Calu3 (cell line): ENCODE measurements at places on chromosomes 2 and 18. TPM values are rescaled to one million over a fixed set of nuclear protein-coding genes. Genes with fewer than 3 reads are reported as not detected.

DNA sequence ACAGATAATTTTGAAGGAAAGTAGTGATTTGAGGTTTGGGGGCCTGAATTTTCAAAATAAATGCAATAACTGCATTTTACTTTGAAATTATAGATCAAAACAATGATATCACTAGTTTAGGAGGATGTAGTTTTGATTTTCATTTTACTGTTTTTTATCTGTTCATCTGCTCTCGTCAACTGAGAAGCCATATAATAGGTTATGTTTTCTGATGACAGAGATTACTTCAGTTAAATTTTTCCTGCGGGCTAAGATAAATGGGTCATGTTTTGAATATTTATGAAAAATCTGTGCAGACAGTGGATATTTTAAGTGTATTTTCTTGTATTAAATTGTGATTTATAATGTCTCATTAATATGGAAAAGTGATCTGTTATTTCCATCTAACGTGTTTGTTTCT, 573.4 kb downstream of the CPS1 start:
- no peak for DNase-seq

DNA sequence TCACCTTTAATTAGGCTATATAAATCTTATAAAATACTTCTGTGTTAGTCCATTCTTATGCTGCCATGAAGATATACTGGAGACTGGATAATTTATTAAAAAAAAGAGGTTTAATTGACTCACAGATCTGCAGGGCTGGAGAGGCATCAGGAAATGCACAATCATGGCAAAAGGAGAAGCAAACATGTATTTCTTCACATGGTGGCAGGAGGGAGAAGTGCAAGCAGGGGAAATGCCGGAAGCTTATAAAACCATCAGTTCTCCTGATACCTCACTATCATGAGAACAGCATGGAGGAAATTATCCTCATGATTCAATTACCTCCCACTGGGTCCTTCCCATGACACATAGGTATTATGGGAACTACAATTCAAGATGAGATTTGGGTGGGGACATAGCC, 504.4 kb downstream of the RIT2 start:
- DNase-seq: no peak

The CIAO1 gene
- 75.7 and 85.9 TPM in 2 replicates for total RNA-seq

The CLEC4F gene
- total RNA-seq: not detected in 2 replicates

- DNase-seq: no peak
Observed at GRCh38 chr2:84654414-84654813, 138.1 kb downstream of the DNAH6 start.

The LIMS4 gene
- total RNA-seq: 0.29 TPM in 1 of 2 replicates, not detected in the other

DNA sequence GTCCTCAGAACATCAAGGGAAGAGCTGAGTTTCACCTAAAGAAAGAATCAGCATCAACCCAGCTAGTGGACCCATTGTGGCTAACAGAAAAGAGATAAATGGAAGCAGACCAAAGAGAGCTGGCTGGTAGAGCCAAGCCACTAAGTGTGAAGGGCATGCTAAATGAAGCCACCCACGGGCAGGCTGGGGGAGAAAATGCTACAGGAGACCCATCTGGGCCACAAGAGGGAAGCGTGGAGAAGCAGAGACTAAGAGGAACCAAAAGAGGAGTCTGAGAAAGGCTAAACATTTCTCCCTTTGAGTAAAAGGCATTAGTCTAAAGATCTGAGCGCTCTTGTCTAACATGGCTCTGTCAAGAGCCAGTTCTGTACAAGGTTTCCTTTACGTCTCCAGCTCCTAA, 15.8 kb downstream of the CWC22 start:
- DNase-seq: peak; percentile 16

DNA sequence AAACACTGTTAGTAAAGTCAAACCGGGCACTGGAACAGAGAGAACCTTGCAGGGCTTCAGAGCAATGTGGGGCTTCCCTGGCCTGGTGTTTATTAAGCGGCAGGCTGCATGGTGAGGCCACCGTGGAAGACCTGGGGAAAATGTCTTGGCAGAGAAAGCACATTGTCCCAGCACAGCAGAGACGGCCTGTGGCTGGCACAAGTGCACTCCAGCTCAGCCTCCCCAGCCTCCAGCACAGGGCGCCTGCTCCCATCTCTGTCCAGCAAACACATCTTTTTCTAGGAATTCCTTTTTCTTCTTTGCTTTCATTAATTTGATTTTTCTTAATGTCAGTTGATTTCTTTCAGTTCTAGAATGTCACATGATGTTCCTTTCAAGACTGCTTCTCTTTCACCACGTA, 138.2 kb upstream of the NFATC1 start:
- DNase-seq: no peak

- no peak for DNase-seq
Observed at GRCh38 chr2:214836568-214836967, 27.1 kb upstream of the BARD1 start.

The FZD7 gene
- 11.3 and 17.7 TPM in 2 replicates for total RNA-seq

DNA sequence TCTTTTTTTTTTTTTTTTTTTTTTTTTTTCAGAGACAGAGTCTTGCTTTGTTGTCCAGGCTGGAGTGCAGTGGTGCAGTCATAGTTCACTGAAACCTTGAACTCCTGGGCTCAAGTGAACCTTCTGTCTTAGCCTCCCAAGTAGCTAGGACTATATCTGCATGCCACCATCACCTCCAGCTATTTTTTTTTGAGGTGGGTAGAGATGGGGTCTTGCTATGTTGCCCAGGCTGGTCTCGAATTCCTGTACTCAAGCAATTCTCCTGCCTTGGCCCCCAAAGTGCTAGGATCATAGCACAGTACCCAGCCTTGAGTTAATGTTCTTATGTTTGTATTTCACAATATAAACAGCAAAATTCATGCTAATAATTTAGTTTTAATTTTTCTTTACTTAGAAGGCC, 62.9 kb upstream of the IGFBP2 start:
- no peak for DNase-seq

DNA sequence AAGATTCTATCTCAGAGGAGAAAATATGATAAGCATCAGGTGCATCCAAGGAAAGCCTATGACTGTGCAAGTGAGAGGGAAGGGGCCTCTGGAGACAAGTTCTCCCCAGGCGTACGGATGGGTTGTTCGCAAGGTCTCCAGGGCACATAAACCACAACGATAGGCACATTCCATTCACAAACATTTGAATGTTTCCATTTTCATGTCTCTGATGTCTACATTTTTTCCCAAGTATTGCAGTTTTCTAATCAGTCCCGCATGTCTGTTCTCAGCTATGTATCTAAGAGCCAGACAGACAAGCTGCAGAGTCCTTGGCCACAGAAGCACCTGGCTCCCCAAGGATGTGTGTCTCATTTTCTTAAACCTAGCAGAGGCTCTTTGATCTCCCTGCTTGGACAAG, 28.0 kb downstream of the OSR1 start:
- DNase-seq: no peak

DNA sequence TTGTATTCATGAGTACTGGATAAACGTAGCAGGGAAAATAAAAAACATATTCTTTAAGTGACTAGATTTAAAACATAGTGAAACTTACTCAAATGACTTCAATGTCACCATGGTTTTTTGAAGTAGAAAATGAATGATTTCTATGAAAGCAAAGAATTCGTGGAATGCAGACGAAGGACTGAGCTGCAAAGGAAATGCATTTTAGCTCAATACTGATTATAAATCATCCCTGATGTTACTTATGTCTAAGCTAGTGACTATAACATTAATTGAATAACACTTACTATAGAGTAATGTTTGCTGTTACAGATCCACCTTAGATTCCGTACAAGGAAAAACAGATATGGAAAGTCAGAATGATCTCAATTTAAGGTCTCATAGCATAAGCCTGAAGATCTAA, 1257.7 kb upstream of the CDH2 start:
- DNase-seq: no peak

The LAMA3 gene
- total RNA-seq: 207 and 233 TPM in 2 replicates

The KCNS3 gene
- total RNA-seq: 3.5 and 5.0 TPM in 2 replicates

DNA sequence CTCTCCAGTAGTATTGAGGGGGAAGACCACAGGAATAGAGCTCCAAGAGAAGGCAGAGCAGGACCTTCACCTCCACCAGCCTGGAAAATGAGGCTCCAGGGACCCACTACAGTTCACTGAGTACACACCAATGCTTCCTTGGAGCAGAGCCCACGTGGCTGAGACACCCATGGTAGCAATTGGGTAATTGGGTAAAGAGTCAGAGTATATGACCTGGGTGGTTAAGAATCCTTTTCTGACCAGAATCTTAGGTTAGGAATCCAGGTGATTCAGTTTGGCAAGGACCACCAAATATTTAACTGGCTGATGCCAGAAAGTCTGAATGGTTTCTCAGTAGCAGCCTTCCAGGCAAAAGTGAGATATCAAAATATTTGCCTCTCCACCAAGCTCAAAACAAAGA, 107.7 kb downstream of the MDH1 start:
- DNase-seq: no peak

The STK36 gene
- total RNA-seq: 42.4 and 50.6 TPM in 2 replicates

DNA sequence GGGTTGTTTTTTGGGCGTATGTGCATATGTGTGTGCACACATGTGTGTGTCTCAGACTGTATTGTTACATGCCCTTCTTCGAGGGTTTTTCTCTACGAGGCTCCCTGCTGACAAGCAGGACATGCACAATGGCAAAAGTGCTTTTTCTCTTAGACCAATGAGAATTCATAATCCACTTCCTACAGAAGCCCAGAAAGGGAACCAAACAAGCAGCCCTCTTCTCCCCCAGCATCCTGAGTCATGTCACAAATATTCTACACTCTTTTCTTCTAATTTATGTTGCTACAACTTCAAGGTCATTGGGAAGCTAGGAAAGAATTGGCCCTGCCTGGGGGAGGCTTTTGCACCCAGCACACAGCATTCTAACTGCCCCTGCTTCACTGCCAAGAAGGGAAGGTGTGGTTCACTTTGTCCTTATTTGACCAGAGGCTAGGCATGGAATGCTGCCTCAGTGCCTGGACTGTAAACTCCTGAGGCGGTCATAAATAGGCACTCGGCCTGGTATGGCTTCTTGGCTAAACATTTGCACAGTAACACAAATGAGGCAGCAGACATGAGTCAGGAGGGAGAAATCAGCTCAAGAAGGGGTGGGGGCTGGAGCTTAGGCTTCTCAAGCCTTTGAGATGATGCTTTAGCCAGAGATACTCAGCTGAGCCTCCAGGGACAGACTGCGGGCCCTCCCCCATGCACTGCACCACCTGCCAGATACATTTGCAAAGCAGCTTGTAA, 92.7 kb upstream of the KLF7 start:
- DNase-seq: no peak

The HTR2B gene
- total RNA-seq: not detected in 2 replicates

DNA sequence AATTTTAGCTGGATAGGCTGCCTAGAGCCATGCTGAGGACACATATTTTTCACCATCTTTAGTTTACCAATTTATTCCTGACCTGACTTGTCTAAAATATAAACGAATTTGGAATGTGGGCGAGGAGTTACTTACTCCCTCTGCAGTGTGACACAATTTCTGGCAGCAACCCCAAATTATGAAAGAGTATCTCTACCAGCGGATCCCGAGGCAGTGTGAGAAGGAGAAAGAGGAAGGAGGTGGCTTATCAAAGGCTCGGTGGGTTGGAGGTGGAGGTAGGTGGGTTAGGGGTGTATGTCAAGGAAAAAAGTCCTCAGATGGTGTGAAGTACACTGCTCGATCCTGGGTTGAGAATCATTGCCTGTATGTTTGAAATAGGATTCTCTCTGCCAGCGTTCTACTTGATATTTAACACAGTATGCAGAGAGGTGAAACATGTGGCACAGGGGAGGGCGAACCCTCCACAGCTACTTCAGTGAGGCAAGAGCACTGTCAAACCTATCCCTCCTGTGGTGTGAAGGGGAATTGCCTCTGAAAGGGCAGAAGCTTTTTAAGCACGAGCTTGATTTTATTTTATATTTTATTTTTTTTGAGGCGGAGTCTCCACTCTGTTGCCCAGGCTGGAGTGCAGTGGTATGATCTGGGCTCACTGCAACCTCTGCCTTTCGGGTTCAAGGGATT, 76.0 kb downstream of the RFTN2 start:
- DNase-seq: peak; percentile 40

The VAMP5 gene
- total RNA-seq: 10.0 and 10.1 TPM in 2 replicates

GRCh38 chr18:57776767-57777166, 26.3 kb downstream of the ATP8B1 start:
- no peak for DNase-seq
